ENCODE measurements at places on chromosomes 1 and 21. TPM values are rescaled to one million over a fixed set of nuclear protein-coding genes. Genes with fewer than 3 reads are reported as not detected.

The AMY1C gene
- total RNA-seq = not detected

The LRRIQ3 gene
- 0.53 TPM for total RNA-seq

The CHI3L2 gene
- 0.72 TPM for total RNA-seq

The ATP6V1G3 gene
- total RNA-seq = not detected

The GLRX2 gene
- 46.9 TPM for total RNA-seq

The PER3 gene
- total RNA-seq = 0.98 TPM

The OR2T33 gene
- total RNA-seq = not detected

The IGSF3 gene
- total RNA-seq = 19.3 TPM

The CFHR1 gene
- total RNA-seq = 0.23 TPM

The RBM34 gene
- total RNA-seq = 72.0 TPM

The SH3BGR gene
- total RNA-seq = 0.30 TPM

The ZNF648 gene
- not detected for total RNA-seq

The ZBTB40 gene
- total RNA-seq = 4.9 TPM

The TRIM17 gene
- not detected for total RNA-seq

The WDR64 gene
- total RNA-seq = not detected

The ACTRT2 gene
- not detected for total RNA-seq

The NBPF10 gene
- 0.98 TPM for total RNA-seq

The ESRRG gene
- not detected for total RNA-seq

The PNRC2 gene
- total RNA-seq = 35.6 TPM

The DMRTA2 gene
- 0.26 TPM for total RNA-seq

The CLCA4 gene
- not detected for total RNA-seq

The SELENOF gene
- total RNA-seq = 175 TPM

The NKAIN1 gene
- total RNA-seq = 1.1 TPM

The TTLL10 gene
- not detected for total RNA-seq

The OR2L5 gene
- total RNA-seq = not detected

The CD1E gene
- total RNA-seq = not detected

The GJC2 gene
- 0.09 TPM for total RNA-seq

The HES3 gene
- total RNA-seq = not detected

The L1TD1 gene
- total RNA-seq = not detected

The OLIG1 gene
- not detected for total RNA-seq

The TGFBR3 gene
- 4.9 TPM for total RNA-seq

The RXRG gene
- not detected for total RNA-seq

The PWP2 gene
- 2.3 TPM for total RNA-seq

The MFAP2 gene
- total RNA-seq = 0.39 TPM

The DNALI1 gene
- 0.06 TPM for total RNA-seq

The MCOLN2 gene
- total RNA-seq = 2.3 TPM

The EFNA1 gene
- total RNA-seq = 31.6 TPM

The SIM2 gene
- 6.4 TPM for total RNA-seq

The ST6GALNAC5 gene
- not detected for total RNA-seq

The FLG gene
- total RNA-seq = 0.01 TPM

The CA6 gene
- not detected for total RNA-seq

The BARHL2 gene
- not detected for total RNA-seq

The PBX1 gene
- 15.9 TPM for total RNA-seq

The TP53BP2 gene
- total RNA-seq = 26.4 TPM

The B3GALT2 gene
- total RNA-seq = not detected

The KLHL12 gene
- total RNA-seq = 18.2 TPM

The SLC1A7 gene
- not detected for total RNA-seq

The AMPD1 gene
- not detected for total RNA-seq

The PODN gene
- total RNA-seq = not detected

The PLD5 gene
- 1.6 TPM for total RNA-seq

The CAMSAP2 gene
- total RNA-seq = 21.5 TPM

The PERM1 gene
- total RNA-seq = 0.10 TPM

The MFSD2A gene
- total RNA-seq = 6.9 TPM

The CFHR5 gene
- not detected for total RNA-seq

The NTRK1 gene
- 0.18 TPM for total RNA-seq
